NCI-H460 (cell line): ENCODE measurements at places on chromosomes 3 and 15. TPM values are rescaled to one million over a fixed set of nuclear protein-coding genes. Genes with fewer than 3 reads are reported as not detected.

The USP8 gene
- 67.9 and 69.2 TPM in 2 replicates for total RNA-seq

The IL17RD gene
- total RNA-seq = 0.29 and 0.62 TPM in 2 replicates

The DZIP1L gene
- 2.5 and 4.7 TPM in 2 replicates for total RNA-seq

The MAN2C1 gene
- 53.9 and 87.7 TPM in 2 replicates for total RNA-seq

The P3H2 gene
- total RNA-seq = 320 and 335 TPM in 2 replicates

The GASK1A gene
- total RNA-seq = not detected in 2 replicates

The CCDC191 gene
- 1.7 and 2.2 TPM in 2 replicates for total RNA-seq

The SEMA5B gene
- total RNA-seq = 0.07 TPM in 1 of 2 replicates, not detected in the other

The DOCK3 gene
- 1.9 and 2.2 TPM in 2 replicates for total RNA-seq

The HCN4 gene
- total RNA-seq = not detected in 2 replicates

The XCR1 gene
- not detected in 2 replicates for total RNA-seq

The GCSAM gene
- total RNA-seq = not detected in 2 replicates

The ACTC1 gene
- total RNA-seq = 0.07 TPM in 1 of 2 replicates, not detected in the other

The MTHFS gene
- total RNA-seq = 26.0 and 34.5 TPM in 2 replicates

The CCDC9B gene
- 8.9 and 9.4 TPM in 2 replicates for total RNA-seq

The BSN gene
- total RNA-seq = 0.05 and 0.12 TPM in 2 replicates

The MESP2 gene
- not detected in 2 replicates for total RNA-seq

The SSUH2 gene
- 0.20 and 0.27 TPM in 2 replicates for total RNA-seq

The ACTRT3 gene
- 0.26 and 0.67 TPM in 2 replicates for total RNA-seq

The PCSK6 gene
- total RNA-seq = 20.2 and 22.4 TPM in 2 replicates

The TMEM158 gene
- 22.1 and 27.1 TPM in 2 replicates for total RNA-seq

The KNG1 gene
- total RNA-seq = not detected in 2 replicates

The RAD51 gene
- 4.3 and 7.1 TPM in 2 replicates for total RNA-seq

The MIX23 gene
- 116 and 126 TPM in 2 replicates for total RNA-seq

The HTR3C gene
- total RNA-seq = not detected in 2 replicates
